ENCODE measurements at places on chromosomes 7 and 10.

DNA sequence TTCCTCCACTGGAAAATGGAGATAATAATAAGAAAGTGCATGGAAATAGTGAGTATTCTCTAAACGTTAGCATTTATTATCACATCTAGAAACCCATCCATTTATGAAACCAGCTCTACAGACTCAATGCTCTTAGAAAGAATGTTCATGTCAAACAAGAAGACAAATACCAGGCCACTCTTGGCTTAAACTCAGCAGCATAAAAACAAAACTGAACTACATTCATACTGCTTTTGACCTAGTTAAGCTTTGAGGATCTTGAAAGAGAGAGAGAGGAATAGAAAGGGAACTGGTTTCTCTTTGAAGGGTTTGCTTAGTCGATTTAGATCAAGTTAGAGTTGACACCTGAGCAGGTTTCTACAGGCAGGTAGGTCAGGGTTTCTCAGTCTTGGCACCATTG is 332.9 kb upstream of the PRKCQ start:
- no peak for DNase-seq

DNA sequence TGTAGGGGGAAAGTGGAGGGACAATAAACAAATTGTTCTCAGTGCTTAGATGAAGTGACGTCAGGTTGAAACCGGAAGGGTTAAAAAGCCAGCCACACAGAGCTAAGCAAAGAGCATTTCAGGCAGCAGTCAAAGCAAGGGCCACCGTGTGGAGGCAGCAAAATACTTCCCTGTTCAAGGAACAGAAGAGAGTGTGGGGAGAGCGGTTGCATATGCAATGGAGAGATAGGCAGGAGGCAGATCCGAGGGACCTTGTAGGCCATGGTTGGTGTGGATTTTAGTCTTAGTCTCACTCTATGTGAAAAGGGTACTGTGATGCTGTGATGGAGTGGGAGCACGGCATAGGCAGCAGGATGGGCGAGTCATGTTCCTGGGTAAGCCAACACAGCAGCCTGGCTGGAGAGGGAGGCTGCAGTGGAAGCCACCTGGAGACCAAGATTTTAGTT is 3.8 kb upstream of the STN1 start:
- peak; percentile 63 for DNase-seq

DNA sequence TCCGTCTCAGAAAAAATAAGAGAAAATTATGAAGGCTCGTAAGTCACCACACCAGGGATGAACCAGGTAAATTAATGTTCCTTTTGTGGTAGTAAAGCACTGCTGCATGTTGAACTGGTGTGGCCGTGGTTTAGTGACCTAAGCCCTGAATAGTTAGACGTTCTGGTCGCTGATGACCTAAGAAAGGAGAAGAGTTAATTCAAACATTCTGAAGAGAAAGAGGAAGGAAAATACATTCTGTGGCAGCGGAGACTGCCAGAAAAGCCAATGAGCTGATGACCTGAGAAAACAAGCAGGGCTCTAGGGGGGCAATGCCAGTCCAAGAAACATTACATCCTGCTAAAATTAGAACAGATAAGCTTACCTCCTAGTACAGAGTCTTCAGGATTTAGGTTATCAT is 17.5 kb downstream of the DNAJC9 start:
- no peak for DNase-seq

GRCh38 chr7:144134116-144134515 is 11.1 kb downstream of the OR2A14 start:
- DNase-seq, result no peak

DNA sequence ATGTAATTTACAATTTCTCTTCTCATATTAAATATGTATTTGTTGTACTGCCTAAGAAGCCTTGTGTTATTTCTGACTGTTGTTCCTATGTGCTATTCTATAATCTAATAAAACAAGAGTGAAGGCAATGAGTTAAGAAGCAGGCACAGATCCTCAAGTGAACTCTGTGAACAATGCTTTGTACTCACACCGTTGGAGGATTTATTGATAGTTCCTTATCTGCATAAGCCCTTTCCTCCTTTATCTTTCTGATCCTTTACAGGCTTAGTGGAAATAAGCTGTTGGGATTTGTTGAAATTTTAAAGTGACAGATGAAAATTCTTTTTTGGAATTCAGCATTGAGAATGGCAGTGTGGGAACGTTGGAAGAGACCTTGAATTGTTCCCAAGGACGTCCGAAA is 329.6 kb upstream of the NPVF start:
- no peak for DNase-seq

DNA sequence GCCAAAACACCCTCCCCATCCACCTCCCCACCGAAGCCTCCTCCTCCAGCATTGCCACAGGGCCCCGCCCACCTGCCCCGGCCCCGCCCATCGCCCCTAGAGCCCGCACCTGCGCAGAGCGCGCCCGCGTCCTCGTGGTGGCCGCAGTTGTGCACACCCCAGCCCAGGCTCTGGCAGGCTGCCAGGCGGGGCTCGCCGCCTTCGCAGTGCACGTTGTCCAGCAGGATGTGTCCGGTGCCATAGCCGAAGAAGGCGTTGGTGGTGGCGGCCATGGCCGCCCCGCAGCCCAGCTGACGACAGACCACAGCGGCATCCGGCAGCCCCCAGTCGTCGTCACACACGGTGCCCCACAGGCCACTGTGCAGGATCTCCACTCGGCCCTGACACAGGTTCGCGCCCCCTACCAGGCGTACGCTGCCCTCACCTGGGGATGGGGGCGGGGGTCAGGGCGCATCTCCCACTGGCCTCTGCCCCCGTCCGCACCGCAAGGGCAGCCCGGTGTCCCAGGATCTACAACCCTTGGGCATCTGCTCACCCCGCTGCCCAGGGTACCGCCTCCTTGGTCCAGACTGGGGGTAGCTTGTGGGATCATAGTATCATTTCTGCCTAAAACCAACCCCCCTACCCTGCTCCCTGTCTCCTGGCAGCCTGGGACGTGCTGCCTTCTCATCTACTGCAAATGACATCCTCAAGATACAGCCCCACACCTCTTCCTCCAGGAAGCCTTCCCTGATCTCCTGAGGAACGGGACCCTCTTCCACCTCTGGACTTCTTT is 11.9 kb downstream of the SSC4D start:
- DNase-seq, result peak; percentile 79

DNA sequence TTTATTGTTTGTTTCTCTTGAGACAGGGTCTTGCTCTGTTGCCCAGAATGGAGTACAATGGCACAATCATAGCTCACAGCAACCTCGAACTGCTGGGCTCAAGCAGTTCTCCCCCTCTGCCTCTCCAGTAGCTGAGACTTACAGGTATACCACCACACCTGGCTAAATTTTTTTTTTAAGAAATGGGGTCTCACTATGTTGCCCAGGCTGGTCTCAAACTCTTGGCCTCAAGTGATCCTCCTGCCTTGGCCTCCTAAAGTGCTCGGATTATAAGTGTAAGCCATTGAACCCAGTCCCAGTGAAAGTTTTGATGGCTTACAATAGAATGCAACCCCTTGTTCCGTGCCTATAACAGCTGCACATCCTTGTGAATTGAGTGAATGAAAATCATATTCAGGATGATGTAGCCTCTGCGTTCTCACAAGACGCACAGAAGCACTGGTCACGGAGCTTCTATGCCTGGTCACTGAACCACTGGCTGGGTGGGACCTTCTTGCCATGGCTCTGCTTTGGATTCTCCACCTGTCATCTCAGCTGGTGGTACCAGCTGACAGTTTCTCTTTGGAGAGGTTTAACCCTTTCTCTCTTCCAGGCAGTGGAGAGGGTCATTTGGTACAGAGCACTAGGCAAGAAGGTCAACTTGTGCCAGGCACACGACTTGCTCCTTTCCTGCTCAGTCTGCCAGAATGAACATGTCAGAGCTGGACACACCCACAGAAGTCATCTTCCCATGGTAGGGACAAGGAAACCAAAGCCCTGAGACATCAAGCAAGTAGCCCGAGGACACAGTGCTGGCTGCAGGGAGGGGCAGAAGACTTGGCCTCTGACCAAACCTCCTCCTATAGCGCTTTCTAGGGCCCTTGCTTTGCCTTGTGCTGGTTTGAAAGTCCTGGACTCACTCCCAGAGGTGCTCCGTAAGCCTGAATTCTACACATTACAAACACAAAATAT is 89.6 kb downstream of the ATXN7L1 start:
- DNase-seq, result no peak

DNA sequence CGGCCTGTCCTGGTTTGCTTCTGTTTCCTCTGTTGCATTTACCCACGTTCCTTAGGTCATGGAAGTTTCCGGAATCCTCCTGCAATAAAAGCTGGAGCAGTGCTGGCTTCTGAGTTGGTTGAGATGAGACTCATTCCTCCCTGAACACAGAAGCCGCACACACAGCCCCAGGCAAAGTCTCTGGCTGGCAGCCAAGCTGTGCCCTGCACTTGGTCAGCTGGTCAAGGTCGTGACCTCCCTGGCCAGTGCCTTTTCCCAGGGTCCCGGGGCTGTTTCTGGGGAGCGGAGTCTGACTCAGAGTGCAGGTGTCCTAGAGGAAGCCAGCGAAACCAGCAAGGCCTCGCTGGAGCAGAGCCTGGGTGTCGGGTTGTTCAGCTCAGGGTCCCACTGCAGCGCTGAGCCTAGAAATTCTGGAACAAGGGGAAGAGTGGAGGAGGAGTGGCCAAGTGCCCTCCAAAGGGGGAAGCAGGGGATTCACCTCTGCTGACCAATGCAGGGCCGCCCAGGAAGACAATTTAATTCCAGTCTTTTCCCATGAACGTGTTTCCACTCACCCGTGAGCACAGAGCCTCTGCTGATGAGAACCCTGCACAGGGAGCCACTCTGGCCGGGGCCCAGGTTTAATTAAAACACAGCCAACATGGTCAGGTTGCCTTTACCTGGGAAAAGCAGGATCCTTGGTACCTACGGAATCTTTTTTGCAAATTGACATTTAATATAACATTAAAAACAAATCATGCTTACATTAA is 245.5 kb upstream of the PPP2R2D start:
- DNase-seq, result no peak

DNA sequence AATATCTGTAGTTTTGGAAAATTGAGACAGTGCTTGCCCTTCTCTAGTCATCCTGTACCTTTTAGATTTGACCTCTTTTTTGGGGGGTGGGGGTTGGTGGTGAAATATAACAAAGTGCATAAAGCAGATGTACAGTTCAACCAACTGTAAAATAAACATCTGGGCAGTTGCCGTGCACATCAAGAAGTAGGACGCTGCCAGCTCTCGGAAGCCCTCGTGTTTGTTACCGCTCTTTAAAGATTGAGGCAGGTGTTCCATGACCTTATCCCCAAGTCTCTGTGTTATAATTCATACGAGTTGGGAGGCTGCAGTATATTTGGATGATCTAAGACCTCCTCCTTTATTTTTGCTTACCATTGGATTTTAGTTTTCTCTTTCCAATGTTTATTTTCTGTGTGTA is 55.1 kb downstream of the SDK1 start:
- DNase-seq, result no peak

- no peak for DNase-seq
Measured at GRCh38 chr10:49290131-49290530, 8.8 kb upstream of the C10orf71 start.

DNA sequence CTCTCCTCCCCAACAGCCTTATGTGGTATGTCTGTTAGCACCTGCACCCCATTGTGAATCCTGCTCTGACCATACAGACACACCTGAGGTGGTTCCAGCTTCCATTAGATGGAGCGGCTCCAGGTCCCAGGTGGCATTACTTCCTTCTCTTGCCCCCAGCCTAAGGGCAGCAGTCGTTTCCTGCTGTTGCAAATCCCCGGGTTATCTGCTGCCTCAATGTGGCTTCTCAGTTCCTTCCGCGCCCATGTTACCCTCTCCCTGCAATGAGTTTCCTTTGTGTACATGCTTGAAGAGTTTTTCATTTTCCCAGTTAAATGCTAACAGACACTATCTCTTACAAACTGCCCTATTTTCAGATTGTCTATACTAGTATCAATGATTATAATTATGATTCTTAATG is 62.8 kb upstream of the PRKCQ start:
- DNase-seq, result peak; percentile 19

GRCh38 chr7:116862951-116863670 is 724 bp downstream of the CAPZA2 start:
- no peak for DNase-seq

DNA sequence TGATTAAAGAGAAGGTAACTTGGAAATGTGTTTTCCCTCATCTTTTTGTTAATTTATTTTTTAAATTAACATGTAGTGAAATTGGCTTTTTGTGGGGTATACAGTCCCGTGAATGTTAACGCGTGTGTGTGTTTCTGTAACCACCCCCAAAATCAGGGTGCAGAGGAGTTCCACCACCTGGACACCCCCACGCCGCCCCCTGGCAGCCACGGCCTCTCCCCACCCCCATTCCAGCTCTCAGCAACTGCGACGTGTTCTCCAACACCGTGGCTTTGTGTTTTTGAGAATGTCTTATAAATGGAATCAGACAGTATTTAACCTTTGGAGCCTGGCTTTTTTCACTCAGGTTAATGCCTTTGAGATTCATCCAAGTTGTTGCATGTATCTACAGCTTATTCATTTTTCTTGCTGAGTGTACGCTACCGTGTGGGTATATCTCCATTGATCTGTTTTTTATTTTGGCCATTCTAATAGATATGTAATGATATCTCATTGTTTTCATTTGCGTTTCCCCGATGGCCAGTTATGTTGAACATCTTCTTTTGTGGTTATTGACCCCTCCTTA is 218.8 kb downstream of the EBF3 start:
- no peak for DNase-seq

DNA sequence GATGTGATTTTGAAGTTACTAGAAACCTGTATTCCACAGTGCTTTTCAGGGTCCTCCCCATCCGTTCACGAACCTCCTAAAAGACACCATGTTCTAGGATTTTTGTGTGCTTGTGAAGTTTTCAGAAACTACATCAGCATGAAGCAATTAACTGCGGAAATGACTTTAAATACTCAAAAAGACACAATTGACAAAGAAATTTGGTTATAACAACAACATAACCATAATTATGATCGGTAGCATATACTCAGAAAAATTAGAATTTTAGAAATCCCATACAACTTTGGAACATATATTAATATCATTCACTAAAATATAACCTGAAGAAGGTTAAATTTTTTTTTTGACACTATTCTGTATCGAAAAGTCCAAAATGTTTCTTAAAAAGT is 43.8 kb upstream of the FAM20C start:
- no peak for DNase-seq

GRCh38 chr10:106716381-106716780 is 448.1 kb downstream of the SORCS1 start:
- no peak for DNase-seq

- DNase-seq, result no peak
Measured at GRCh38 chr7:1742555-1743303, 72.7 kb downstream of the ELFN1 start.

GRCh38 chr7:35430547-35431153 is 176.8 kb upstream of the TBX20 start:
- no peak for DNase-seq

- DNase-seq, result no peak
Measured at GRCh38 chr10:114306116-114306973, 67.3 kb downstream of the VWA2 start.

DNA sequence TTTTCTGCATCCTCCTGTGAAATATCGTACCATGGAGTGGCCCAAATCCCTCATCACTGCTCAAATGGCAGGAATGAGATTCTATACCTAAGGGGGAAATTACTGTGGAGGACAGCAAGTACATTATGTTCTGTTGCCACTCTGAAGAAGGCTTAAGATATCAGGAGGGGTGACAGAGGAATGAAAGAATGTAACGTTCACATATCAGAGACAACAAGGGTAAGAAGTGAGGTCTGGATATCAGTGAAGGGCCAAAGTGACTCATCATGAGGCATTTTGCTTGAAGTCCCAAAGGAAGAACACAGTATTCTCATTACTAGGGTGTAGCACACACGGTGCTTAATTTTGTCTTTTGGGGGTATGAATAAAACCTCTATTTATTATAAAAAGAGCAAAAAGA is 71.5 kb upstream of the SLC13A1 start:
- DNase-seq, result no peak

All from activated CD4-positive, alpha-beta T cell treated with anti-CD3 and anti-CD28 coated beads, Interleukin-2, amount 10 ng/mL, durations not matched to agents 7 days and 5 days (primary cell).